ENCODE measurements at places on chromosomes 5 and 9.

GRCh38 chr9:20280330-20280729 is 342.0 kb downstream of the MLLT3 start:
- DNase-seq: no peak

- no peak for DNase-seq
Measured at GRCh38 chr9:127122176-127123063, at the start of gene ANGPTL2. Gene ANGPTL2 (minus strand): TSS chr9:127122635. CDS start chr9:127108731, 13,904 bp downstream.

DNA sequence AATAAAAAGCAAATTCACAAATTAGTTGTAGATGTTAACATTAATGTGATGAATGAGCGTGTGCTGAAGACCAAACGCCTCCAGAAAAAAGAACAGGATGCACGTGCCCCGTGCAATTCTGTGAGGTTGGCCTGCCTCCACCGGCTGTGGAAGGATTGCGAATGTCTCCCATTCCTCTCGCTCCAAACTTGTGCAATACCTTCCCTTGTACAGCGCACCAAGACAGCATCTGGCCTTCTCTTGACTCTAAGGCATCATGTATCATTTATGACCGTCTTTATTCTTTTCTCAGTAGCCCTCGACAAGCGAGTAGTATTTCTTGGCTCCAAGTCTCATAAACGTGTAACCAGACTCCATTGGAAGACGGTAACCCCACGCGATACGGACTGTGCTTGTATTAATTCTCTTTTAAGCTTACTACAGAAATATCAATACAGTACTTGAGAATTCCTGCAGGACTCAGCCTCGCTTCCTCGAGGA is 1.5 kb upstream of the TESK1 start:
- no peak for DNase-seq

DNA sequence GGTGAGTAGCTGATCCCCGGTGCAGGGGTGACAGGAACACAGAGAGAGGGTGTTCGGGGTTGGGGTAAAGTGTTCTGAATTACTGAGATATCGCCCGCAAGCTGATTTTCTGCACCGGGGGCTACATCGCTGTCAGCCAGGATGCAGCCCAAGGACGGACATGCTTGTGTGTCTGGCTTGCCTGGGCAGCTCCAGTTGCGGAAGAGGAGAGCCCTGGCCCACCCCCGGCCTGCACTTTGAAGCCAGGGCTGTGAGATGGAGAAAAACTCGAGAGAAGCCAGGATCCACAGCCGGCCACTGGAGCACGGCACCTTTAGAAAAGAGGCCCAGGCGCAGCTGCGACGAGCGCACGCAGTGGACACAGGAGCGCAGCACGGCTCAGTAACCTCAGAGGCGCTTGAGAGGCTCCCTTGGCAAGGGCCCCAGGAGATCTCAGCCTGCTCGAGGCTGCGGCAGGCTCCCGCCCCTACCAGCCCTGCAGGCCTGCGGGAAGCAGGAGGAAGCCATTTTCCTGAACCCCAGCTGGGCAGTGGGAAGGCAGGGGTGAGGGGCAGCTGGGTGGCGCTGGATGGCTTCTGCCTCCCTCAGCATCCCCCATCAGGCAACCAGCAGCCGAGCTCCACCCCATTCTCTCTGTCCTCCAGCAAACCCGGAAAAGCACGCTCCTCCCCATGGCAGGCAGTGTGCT is 59.2 kb downstream of the C9orf50 start:
- no peak for DNase-seq

DNA sequence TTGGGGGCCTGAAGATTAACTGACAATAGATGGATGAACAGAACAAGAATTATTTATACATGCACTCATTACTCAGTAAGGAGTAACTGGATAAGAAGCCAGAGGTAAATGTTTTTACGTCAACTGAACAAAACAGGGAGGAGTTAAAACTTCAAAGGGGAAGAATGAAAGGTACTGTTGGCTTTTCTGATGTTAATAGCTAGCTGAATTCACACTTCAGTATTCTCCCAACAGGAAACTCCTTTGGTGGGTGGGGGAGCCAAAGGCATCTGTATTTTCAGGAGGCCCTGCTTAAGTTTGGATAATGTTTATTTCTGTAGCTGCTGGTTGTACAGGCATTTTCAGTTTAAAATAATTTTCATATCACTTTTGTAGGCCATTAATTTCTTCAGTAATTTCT is 23.2 kb upstream of the RFK start:
- DNase-seq: no peak

- no peak for DNase-seq
Measured at GRCh38 chr5:104569621-104570020, 1007.0 kb upstream of the NUDT12 start.

DNA sequence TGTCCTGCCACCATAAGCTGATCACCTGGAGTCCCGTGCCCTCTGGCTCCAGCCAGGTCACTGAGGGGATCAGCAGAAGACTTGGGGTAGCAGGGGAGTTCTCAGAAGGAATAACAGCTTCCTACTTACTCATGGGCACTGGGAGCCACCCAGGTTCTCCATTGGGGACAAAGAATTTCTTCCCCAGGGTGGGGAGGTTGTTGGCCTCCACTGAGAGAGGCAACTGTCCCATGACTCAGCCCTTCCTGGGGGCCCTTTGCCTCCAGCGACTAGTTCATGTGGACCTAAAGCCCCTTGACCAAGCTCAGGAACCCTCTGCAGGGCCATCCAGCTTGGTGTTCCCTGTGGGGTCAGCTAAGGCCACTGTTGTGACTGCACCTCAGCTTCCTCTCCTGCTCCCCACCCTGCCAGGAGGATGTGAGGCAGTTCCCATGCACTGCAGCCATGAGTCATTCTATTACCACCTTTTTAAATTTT is 175.0 kb downstream of the AUH start:
- DNase-seq: peak; percentile 26

DNA sequence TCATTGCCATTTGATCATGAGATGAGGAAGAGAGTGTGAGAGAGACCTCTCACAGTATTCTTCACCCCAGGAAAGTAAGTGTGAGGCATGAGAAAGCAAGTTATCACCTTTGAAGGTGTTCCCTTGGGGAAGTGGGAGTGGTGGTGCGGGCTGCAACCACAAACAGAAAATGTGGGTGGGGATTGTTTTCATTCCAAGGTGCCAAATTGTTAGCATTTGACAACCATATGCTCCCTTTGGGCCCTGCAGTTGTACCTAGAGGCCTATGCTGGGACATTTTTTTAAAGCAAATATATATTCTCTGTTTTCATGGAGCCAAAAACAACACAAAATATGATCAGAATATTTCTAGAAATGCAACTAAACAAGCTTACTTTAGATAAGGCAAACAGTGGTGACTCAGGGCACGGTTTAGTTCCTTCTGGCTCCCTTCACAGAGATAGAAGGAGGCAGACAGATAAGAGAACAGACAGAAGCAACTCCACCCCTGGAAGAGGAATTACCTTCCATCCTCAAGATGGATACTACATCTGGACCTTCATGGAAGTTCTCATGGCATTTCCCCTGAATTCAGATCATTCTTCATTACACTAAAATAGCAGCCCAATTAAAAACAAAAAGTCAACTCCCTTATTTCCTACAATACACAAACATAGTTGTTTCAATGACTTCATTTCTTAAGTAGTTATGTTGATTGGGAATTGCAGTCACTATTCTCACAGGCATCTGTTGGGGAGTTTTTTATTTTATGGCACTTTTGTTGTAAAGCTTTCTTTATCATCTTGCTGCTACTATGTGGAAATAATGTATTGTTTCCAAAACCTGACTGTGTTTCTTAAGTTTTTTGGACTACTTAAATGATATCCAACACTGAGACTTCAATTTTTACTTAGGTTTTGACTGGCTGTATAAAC is 416.6 kb downstream of the PLK2 start:
- peak; percentile 28 for DNase-seq

DNA sequence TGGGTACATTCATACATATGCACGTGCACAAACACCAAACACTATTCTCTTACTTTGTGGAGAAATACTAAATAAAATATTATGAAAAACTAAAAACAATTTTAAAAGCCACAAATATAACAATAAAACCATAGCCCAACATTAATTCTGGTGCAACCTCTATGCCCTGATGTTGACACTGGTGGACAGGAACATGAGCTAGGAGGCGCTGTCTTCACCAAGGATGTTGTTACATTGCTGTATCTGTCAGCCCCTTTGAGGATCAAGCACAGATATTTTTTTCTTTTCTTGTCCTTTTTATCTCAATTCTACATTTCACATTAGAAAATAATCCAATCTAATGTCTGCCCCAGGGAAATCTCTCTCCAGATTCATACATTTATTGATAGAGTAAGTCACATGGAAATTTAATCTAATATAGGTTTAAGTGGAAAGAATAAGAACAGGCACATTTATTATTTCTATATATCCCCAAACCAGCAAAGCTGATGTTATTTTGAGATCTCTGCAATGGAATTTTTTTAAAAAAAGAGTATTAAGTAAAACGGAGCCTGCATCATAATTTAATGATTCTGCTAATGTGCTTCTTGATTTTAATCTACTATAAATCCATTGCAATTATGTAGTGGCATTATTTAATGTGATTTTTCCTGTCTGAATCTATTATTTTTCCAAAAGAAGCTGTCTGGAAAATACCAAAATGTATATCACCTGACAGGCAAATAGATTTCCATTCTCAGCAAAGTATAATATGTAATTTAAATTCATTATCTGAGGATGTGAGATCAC is 716.5 kb downstream of the MTRR start:
- DNase-seq: no peak

DNA sequence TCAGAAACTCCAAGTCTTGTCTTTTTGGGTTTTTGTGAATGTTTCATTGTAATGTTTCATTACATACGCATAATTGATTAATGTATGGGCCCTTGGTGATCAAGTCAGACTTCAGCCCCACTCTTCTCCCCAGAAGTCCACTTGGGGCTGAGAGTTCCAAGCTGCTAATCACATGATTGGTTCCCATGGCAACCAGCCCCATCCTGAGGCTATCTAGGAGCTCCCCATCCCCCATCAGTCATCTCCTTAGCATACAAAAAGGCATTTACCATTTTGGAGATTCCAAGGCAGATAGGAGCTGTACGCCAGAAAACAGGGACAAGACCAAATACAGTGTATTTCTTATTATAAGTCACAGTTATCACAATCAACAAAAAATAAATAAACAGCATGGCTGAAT is 22.9 kb upstream of the SYK start:
- no peak for DNase-seq

DNA sequence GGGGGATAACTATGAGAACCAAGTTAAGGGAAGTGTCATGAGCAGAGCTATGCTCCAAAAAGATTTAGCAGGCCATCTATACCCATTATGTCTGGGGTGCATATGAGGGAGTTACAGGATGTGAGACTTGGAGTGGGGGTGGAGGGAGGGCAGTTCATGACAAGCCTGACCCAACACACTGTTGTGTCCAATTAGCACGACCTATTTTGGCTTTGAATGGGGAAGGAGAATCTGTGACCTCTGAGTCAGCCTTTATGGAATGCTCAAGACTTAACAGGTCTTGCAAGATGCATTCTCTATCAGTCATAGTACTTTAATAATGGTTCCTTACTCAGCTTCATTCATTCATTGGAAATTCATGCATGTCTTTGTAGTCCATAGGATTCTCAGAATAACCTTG is 71.7 kb downstream of the GRIA1 start:
- DNase-seq: no peak

GRCh38 chr9:130144703-130145102 is 27.5 kb upstream of the NCS1 start:
- no peak for DNase-seq

Data from K562 (cell line).